ENCODE measurements at places on chromosomes 16 and 17.

DNA sequence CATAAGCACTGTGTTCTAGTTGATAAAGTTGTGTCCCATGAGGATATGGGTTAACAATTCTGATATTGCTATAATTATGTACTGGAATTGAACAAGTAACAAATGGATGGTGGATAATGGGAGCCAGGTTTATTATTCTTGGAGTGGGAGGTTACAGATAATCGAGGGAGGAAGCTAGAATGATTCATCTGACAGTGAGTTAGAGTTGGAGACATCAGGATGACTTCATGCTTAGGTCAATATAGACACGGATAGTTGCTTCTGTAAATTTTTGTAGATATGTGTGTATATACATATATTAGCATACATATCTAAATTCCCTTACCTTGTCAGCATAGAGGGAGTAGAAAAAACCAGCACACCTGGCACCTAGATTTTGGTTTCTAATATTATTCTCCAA lies 293.4 kb downstream of the SHISA9 start:
- no peak overlapping the region for H3K4me3 ChIP-seq
- H3K4me1 ChIP-seq, result no peaks in the 10 kb centered on the region
- no peak overlapping the region for H3K27ac ChIP-seq
- no peaks in the 10 kb centered on the region for H3K27me3 ChIP-seq

- H3K4me1 ChIP-seq, result no peaks in the 10 kb centered on the region
- H3K36me3 ChIP-seq, result no peaks in the 10 kb centered on the region
- no peak overlapping the region for H3K4me3 ChIP-seq
- no peak overlapping the region for H3K27ac ChIP-seq
- DNase-seq, result no peak
Observed at GRCh38 chr16:67269766-67270165, 9.6 kb upstream of the PLEKHG4 start.

- H3K27ac ChIP-seq, result no peak overlapping the region
- no peaks in the 10 kb centered on the region for H3K36me3 ChIP-seq
- H3K27me3 ChIP-seq, result no peaks in the 10 kb centered on the region
- no peak overlapping the region for H3K4me3 ChIP-seq
- DNase-seq, result no peak
Observed at GRCh38 chr17:72380120-72380519, 259.3 kb downstream of the SOX9 start.

- H3K27me3 ChIP-seq, result peaks cover 9% of the 10 kb centered on the region
- no peak overlapping the region for H3K27ac ChIP-seq
- 0 out of 2 replicates have a peak, but pooled peaks cover 3% of the 10 kb centered on the region for H3K4me1 ChIP-seq
- peak; percentile 78 for DNase-seq
- no peak overlapping the region for H3K4me3 ChIP-seq
Observed at GRCh38 chr17:49227436-49228261, 2.9 kb downstream of the PHOSPHO1 start.

GRCh38 chr16:23140107-23140506 lies 9.1 kb downstream of the USP31 start:
- H3K4me1 ChIP-seq, result no peaks in the 10 kb centered on the region
- H3K36me3 ChIP-seq, result no peaks in the 10 kb centered on the region
- no peak overlapping the region for H3K4me3 ChIP-seq

- H3K36me3 ChIP-seq, result no peaks in the 10 kb centered on the region
- peaks cover 34% of the 10 kb centered on the region for H3K4me1 ChIP-seq
- H3K27me3 ChIP-seq, result no peaks in the 10 kb centered on the region
- H3K4me3 ChIP-seq, result no peak overlapping the region
- peak overlapping the region; percentile 85 for H3K27ac ChIP-seq
Observed at GRCh38 chr16:12672986-12673385, 130.7 kb downstream of the CPPED1 start.

- no peaks in the 10 kb centered on the region for H3K27me3 ChIP-seq
- no peaks in the 10 kb centered on the region for H3K36me3 ChIP-seq
- DNase-seq, result peak; percentile 24
- no peaks in the 10 kb centered on the region for H3K4me1 ChIP-seq
- no peak overlapping the region for H3K27ac ChIP-seq
Observed at GRCh38 chr17:27657620-27658019, 26.6 kb downstream of the LGALS9 start.

- H3K4me3 ChIP-seq, result no peak overlapping the region
- DNase-seq, result no peak
- no peaks in the 10 kb centered on the region for H3K27me3 ChIP-seq
- peaks cover 55% of the 10 kb centered on the region for H3K36me3 ChIP-seq
Observed at GRCh38 chr17:44038604-44039011, 23.8 kb upstream of the TMEM101 start.

DNA sequence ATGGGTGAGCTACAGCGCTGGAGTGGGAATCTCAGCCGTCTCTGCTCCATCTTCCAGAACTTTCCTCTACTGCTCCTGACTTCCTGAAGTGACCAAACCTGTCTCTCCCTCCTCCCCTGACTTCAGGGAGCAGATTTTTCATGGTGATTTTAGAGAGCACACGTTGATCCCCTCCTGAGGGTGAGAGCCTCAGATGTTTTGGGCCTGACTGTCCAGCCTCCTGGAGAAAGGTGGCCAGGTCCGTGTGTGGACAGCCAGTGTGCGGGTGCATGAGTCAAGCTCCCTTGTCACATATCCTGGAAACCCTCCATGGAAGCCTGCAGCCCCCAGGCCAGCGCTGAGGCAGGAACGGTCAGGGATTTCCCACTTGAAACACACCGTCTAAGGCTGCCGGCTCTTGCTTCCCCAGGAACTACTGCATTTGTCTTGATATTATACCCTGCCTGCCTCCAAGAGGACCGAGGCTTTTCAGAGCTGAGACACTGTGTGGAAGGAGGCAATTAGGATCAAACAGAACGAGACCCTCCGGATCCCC lies 143.1 kb downstream of the CMIP start:
- H3K36me3 ChIP-seq, result no peaks in the 10 kb centered on the region
- H3K4me3 ChIP-seq, result no peak overlapping the region
- no peak for DNase-seq
- no peaks in the 10 kb centered on the region for H3K27me3 ChIP-seq
- no peaks in the 10 kb centered on the region for H3K4me1 ChIP-seq
- no peak overlapping the region for H3K27ac ChIP-seq

DNA sequence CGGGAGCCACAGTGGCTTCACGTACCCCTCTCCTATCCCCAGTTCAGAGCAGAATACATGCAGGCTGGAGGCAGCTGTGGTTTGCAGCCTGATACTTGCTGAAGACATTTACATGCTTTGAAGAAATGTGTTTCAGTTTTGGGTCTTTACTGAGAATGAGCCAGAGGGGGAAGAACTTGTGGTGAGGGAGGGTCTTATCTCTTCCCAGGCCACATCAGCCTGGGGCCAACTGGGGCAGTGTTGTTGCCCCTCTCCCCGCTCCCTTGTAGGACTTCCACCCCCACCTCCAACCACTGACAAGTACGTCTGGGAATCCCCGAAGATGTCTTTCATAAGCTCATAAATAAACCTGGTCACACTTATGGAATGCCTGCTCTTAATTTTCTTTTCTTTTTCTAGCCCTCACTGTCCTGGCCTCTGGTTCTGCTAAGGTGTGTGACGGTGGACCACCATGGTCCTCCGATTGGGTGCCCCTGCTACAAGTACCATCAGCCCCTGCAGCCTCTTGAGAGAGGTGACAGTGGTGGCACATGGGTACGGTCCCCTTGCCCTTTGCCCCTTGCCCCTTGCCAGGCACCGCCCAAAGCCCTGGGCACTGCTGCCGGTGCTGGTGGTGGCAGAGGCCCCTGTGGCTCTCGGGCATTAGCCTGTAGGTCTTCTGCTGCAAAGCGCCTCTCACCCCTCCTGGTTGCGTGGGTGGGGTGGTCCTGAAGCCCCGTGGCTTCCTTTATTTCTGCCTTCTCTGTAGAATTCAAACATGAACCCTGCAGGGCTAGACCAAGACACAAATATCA lies 144.8 kb upstream of the RPH3AL start:
- no peak overlapping the region for H3K27ac ChIP-seq
- H3K4me1 ChIP-seq, result no peaks in the 10 kb centered on the region
- H3K36me3 ChIP-seq, result no peaks in the 10 kb centered on the region
- H3K27me3 ChIP-seq, result no peaks in the 10 kb centered on the region

DNA sequence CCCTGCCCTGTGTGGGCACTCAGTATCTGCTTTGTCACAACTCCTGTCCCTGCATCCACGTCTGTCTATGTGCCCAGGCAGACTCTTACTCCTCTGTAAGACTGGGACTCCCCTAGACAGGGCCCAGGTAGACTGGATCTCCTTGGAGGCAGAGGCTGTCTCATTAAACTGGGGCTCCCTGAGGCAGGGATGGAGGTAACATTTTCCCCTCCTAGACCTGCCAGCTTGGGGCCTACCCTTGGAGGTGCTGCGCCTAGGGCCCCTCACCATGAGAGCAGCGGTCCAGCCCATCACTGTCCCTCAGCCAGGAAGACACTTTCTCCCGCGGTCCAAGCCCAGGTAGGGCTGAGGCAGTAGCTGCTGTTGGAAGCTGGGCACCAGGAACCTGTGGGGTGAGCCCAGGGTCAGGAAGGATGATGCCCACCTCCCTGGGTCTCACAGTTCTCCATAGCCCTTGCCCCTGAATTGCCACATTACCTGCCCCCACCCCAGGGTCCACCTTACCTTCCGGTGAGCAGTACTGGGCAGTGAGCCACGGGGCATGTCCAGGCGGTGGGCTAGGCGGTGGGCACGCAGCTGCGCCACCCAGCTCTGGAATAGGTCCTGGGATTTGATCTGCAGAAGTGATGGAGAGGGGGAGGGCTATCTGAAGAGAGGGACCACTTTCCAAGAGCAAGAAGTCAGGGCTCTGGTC lies 3.4 kb downstream of the OSBPL7 start:
- no peaks in the 10 kb centered on the region for H3K27me3 ChIP-seq
- peaks cover 8% of the 10 kb centered on the region for H3K4me1 ChIP-seq
- no peak overlapping the region for H3K4me3 ChIP-seq
- no peak for DNase-seq

DNA sequence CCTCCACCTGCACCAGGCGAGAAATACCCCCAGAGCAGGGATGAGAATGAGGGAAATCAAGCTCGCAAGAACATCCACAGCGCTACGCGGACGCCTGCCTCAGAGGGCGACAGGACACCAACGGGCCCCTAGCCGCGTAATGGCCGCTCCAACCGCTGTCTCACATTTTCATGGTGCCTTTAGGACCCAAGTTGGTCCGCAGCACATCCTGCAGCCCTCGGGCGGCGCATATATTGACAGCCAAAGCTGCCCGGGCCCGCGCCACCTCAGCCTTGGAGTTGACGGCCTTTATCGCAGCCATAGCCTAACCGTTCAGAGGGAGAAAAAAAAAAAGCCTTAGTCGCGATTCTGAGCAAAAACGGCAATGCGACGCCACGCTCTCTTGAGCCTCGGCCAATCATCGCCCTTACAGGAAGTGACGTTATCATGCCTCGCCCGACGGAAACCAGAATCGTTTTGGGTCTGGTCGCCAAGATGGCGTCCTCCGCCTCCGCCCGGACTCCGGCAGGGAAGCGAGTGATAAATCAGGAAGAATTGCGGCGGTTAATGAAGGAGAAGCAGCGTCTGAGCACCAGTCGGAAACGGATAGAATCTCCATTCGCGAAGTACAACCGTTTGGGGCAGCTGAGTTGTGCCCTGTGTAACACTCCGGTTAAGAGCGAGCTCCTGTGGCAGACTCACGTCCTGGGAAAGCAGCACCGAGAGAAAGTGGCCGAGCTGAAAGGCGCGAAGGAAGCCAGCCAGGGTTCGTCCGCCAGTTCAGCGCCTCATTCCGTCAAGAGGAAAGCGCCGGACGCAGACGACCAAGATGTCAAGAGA lies at the start of the genes CCT6B and ZNF830:
Gene CCT6B (minus strand): TSS at position 368 of the 819 bp plus-strand sequence. CDS start 67 bp downstream, at position 301.
Gene ZNF830 (plus strand): TSS at position 448 of the 819 bp plus-strand sequence. CDS start 27 bp downstream, at position 475.
- no peaks in the 10 kb centered on the region for H3K27me3 ChIP-seq
- no peaks in the 10 kb centered on the region for H3K4me1 ChIP-seq
- peaks cover 18% of the 10 kb centered on the region for H3K36me3 ChIP-seq

GRCh38 chr17:32684087-32684958 lies 192.6 kb downstream of the MYO1D start:
- peaks cover 5% of the 10 kb centered on the region for H3K27me3 ChIP-seq
- no peak for DNase-seq
- H3K27ac ChIP-seq, result no peak overlapping the region
- no peaks in the 10 kb centered on the region for H3K4me1 ChIP-seq
- H3K36me3 ChIP-seq, result no peaks in the 10 kb centered on the region

DNA sequence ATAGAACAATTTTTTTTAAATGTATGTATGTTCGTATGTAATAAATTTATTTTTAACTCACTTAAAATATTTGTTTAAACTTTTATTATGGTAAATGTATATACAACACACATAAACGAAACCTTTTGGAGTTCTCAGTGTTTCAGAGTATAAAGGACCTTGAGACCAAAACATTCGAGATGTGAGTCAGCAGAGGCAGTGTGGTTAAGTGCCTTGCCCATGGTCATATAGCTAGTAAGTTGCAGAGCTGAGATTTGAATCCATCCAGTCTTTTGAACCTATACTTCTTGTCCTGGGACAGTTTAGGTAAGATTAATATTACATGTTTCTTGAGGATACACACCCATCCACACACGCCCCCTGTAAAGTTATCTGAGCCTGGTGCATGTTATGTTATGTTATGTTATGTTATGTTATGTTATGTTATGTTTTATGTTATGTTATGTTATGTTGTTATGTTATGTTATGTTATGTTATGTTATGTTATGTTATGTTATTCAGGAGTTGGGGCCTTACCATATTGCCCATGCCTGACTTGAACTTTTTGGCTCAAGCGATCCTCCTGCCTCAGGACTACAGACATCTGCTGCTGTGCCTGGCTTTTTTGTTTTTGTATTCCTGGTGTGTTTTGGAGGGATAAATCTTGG lies 41.8 kb downstream of the TNRC6A start:
- no peak overlapping the region for H3K4me3 ChIP-seq
- no peak overlapping the region for H3K27ac ChIP-seq
- no peaks in the 10 kb centered on the region for H3K4me1 ChIP-seq
- DNase-seq, result no peak
- no peaks in the 10 kb centered on the region for H3K27me3 ChIP-seq

- H3K4me3 ChIP-seq, result no peak overlapping the region
- H3K27ac ChIP-seq, result no peak overlapping the region
Observed at GRCh38 chr16:49993579-49993978, 31.4 kb upstream of the CNEP1R1 start.

DNA sequence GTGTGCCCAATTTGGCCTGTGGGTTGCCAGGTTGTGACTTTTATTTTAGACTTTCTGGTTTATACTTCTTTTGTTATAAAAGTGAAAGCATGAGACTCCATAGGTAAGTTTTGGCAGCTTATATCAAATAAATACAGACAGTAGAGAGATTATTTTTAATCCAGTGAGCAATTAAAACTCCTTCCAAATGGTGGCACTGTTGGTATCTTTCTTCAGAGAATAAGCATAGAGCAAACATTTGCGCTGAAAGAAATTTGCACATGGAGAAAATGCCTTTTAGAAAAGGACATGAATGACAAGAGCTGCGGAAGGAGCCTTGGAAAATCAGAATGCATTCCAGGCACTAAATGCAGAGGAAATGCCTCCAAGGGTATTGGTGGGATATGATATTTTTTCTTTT lies 46.1 kb upstream of the DNAJA2 start:
- no peak overlapping the region for H3K27ac ChIP-seq
- H3K36me3 ChIP-seq, result no peaks in the 10 kb centered on the region
- no peaks in the 10 kb centered on the region for H3K4me1 ChIP-seq
- no peak for DNase-seq
- no peaks in the 10 kb centered on the region for H3K27me3 ChIP-seq
- no peak overlapping the region for H3K4me3 ChIP-seq
